CD4-positive, alpha-beta T cell (primary cell): ENCODE measurements at places on chromosomes 1 and 21.

- DNase-seq: no peak
These were observed 1182.6 kb upstream of the B3GALT2 start for GRCh38 chr1:194369060-194369459.

DNA sequence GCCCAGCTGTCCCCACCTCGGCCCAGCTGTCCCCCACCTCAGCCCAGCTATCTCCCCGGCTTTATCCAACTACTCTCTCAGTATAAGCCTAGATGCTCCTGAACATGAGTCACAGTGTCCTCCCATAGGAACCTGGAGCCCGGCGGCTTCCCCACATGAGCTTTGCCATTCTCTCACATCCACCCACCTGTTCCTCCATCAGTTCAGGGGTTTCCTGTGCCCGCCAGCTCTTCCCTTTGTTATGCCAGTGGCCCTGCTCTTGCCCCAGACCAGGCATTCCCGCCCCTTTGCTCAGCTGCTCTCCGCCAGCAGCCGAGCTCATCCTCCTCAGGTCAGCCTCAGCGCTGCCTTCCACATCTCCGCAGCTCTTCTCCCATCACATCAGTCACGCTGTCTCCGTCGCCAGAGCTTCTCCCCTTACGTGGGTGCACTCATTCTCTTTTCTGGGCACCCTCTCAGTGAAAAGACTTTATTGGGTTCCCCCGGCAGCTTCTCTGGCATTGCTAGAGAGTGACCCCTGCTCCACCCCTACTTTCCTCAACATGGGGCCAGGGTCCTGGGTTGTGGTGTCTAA, 89.5 kb upstream of the CSF3R start:
- DNase-seq: no peak

DNA sequence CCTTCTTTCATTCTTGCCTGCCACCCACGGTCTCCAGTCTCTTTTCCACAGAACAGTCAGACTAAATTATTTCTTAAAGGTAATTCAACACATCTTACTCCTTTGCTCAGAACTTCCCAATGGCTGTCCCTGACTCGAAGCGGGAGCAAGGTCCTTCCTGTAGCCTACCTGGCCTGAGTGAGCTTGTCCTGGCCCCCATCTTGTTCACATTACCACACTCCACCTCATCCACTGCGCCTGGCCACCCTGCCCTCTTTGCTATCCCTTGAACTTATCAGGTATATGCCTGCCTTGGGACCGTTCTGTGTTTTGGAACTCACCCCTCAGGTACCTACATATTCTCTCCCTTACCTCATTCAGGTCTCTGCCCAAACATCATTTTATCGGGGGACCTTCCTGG, 13.3 kb upstream of the GLIS1 start:
- no peak for DNase-seq

GRCh38 chr1:201023920-201024624, 558 bp upstream of the KIF21B start:
- DNase-seq: no peak

DNA sequence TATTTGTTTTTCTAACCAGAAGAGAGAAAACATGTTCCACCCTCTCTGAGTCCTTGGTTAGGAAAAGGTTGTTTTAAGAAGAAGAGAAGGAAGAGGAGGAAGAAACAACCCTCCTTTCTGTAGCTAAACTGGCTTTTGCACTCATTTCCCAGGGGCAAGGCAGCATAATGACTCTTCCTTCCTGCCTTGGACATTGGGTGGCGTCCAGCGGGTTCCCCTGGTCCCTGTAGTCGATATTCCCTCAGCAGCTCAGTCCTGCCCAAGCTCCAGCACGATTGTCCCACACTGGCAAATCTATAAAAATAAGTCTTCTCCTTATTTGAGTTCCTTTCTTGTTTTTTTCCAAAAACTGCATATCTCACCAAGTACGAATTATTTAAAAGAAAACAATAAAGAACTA, 81.2 kb downstream of the TEX35 start:
- no peak for DNase-seq

- DNase-seq: no peak
These were observed 62.1 kb downstream of the EYA3 start for GRCh38 chr1:28026329-28026728.

DNA sequence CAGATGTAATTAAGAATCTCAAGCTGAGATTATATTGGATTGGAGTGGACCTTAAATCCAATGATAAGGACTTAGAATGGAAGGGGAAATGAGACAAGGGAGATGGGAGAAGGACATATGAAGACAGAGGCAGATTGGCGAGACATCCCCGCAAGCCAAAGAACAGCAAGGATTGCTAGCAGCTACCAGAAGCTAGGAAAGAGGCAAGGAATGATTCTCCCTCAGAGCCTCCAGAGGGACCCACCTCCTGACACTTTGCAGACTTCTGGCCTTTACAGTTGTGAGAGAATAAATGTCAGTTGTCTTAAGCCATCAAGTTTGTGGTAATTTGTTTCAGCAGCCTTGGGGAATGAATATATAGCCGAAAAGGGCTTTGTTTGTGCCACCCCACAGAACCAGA, 20.7 kb downstream of the METTL13 start:
- DNase-seq: no peak
